Osteocyte (in vitro differentiated cells): ENCODE measurements at places on chromosomes 4 and X. TPM values are rescaled to one million over a fixed set of nuclear protein-coding genes. Genes with fewer than 3 reads are reported as not detected.
A peak's percentile ranks its signal among the peaks of the same experiment; 100 is the strongest.

Gene PROM1
- total RNA-seq = not detected in 2 replicates

Gene NLGN3
- total RNA-seq = 0.51 and 1.1 TPM in 2 replicates

Gene CACNA1F
- total RNA-seq = not detected in 2 replicates

Gene SERPINA7
- not detected in 2 replicates for total RNA-seq

Gene XAGE1A
- total RNA-seq = not detected in 2 replicates

Gene ADRA2C
- total RNA-seq = 0.26 and 0.32 TPM in 2 replicates

Gene SLITRK4
- total RNA-seq = 0.10 and 0.11 TPM in 2 replicates

Gene PNMA3
- not detected in 2 replicates for total RNA-seq

Gene FAM193A
- total RNA-seq = 35.3 and 36.5 TPM in 2 replicates

Gene FATE1
- not detected in 2 replicates for total RNA-seq

Gene GAGE1
- total RNA-seq = not detected in 2 replicates

Gene SPANXB1
- total RNA-seq = not detected in 2 replicates

Gene MAGEC2
- total RNA-seq = not detected in 2 replicates

GRCh38 chr4:15489551-15489950 lies 19.9 kb downstream of the CC2D2A start:
- DNase-seq = no peak

DNA sequence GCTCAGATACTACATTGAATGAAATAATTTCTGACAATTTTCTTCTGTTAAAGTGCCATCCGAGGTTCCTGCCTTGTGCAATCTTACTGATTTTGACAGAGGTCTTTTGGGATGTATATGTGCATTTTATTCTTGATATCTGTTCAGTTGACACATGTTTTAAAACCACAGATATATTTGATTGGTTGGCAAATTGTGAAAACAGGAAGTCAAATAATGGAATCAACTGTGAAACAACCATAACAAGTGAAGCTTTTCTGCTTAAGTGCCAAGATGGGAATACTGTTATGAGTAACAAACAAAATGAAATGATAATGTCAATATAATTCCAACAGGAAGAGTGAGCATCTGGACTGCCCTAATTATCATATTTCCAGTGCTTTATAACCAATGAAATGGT lies 84.9 kb upstream of the TET2 start:
- no peak for DNase-seq

DNA sequence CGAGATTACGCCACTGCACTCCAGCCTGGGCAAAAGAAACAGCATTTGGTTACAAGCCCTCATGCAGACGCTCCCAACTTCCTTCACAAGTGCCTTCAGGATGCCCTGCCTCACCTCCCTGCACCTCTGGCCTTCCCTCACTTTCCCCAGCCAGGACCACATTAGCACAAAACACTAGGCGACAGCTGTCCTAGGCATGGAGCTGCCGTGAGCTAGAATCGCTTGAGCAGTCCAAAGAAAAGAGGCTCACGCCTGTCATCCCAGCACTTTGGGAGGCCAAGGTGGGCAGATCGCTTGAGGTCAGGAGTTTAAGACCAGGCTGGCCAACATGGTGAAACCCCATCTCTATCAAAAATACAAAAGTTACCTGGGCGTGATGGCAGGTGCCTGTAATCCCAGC lies 15.8 kb downstream of the RNF212 start:
- DNase-seq = peak; percentile 72

DNA sequence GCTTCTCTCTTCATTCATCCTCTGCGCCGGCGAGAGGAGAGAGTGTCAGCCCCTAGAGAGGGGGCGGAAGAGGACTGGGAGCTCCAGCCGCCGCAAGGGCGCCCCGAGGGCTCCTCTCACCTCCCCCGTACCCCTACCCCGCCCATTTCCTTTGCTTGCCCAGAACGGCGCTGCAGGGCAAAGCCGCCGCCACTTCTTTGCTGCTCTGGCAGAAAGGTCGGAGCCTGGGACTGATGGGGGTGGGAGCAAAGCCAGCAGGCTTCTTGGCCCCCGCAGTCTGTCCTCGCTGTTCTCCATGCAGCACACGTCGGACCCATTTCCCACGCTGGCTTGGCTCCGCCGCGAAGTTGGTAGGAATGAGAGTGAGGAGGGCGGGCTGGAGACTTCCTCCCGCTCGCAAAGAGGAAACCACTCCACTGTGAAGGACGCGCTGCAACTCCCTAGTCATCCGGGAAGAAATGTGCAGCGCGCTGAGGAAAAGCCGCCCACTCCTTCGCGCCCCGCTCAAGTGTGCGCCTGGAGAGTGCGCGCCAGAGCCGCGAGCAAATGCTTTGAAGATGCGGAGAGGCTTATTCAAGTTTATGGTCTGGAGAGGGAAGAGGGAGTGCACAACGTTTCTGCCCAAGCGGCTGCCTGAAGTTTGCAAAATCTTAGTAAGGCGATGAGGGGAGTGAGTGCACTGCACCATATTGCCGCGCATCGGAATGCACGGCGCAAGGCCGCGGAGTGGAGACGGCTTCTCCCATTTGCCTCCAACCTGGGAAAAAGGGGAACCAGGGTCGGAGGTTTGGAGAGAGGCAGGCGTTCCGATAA lies 2.8 kb upstream of the PCDH7 start:
- DNase-seq = peak; percentile 85

- DNase-seq = no peak
Observed at GRCh38 chr4:52718123-52718522, 33.1 kb downstream of the ERVMER34-1 start.

GRCh38 chr4:106986486-106986885 lies 49.6 kb downstream of the DKK2 start:
- DNase-seq = no peak

GRCh38 chr4:165873298-165874071 lies 448 bp downstream of the TLL1 start:
- DNase-seq = peak; percentile 84

GRCh38 chr4:25896776-25897539 lies 17.1 kb upstream of the SMIM20 start:
- DNase-seq = no peak

- DNase-seq = no peak
Observed at GRCh38 chrX:11210415-11210801, 82.8 kb upstream of the AMELX start.

- DNase-seq = no peak
Observed at GRCh38 chr4:100742045-100742444, 224.2 kb upstream of the EMCN start.

- DNase-seq = peak; percentile 84
Observed at GRCh38 chrX:111098874-111099273, 2.9 kb downstream of the PAK3 start.

- no peak for DNase-seq
Observed at GRCh38 chrX:31604629-31605221, 532.9 kb upstream of the FTHL17 start.

GRCh38 chr4:94370533-94371254 lies 28.1 kb upstream of the HPGDS start:
- no peak for DNase-seq

- DNase-seq = no peak
Observed at GRCh38 chr4:187575706-187576105, 419.9 kb upstream of the ZFP42 start.

- no peak for DNase-seq
Observed at GRCh38 chr4:142818031-142818430, 28.1 kb downstream of the INPP4B start.

DNA sequence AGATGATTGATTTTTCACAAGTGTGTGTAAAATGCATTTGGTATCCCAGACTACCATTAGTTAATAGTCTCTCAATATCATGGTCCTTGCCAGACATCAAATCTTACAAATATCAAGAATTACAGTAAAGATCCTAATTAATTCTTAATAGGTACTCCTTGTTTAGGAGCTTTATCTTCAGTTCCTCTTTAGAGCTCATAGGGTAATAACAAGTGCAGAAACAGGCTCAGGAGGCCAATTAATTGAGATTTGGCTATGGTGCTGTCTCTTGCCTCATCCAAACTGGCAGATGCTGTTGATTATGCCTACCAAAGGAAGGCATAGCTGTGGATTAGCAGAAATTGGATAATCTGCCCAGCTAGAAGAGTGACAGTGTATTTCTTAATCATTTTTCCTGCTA lies 6.9 kb downstream of the MTMR1 start:
- DNase-seq = no peak

DNA sequence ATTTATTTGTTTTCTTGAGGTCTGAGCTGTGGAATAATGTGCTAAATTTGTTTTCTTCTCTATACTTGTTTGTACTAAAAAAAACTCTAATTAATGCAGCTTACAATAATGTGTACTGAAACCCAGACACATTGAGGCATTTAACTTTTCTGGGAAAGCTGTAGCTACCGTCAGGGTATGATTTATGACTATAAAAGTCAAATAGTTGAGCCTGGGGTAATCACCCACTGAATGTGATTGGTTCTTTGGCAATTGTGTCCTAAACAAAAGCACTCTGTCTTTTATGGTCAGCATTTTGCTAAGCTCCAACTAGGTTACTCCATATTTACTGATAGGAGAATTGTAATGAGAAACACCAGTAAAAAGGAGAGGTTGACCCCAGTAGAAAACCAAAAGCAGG lies 65.9 kb upstream of the CBLL2 start:
- DNase-seq = no peak

- no peak for DNase-seq
Observed at GRCh38 chr4:142500966-142501365, 345.1 kb downstream of the INPP4B start.

- DNase-seq = no peak
Observed at GRCh38 chr4:71272976-71273375, 65.8 kb upstream of the SLC4A4 start.

DNA sequence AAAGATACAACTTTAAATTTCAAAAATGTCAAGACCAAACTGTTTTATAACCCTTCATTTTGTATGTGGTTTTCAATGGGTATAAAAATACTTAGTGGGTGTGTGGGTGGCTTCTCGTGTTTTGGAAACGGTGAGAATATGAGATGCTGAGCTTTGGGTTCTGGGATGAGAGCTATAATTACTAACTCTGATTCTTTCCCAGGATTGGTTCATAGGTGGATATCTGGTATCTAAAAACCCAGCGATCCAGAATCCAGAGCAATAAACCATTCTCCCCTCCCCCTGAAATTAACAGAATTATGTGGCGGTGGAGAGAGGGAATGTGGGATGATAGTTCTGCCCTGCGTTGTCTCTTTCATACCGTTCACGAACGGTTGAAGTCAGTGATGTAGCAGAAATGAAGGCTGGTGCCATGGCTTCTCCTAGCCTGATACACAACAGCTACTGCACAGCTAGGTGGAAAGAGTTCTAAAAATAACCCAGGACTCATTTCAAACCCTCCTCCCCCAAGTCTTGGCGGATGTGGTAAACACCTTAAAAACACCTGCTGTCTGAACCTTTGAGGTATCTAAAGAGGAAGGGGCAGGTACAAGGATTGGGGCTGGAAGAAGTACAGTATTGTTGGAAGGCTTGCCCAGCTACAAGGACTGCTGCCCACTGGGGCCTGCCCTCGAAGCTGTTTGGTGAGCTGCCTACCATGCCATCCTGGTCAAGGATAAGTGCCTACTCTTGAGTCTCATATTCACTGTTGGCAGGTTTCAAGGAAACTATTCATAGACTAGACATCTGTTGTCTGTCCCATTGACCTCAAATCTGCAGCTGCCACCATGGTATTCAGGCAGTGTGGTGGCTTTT lies 44.5 kb downstream of the SEPTIN11 start:
- DNase-seq = no peak

DNA sequence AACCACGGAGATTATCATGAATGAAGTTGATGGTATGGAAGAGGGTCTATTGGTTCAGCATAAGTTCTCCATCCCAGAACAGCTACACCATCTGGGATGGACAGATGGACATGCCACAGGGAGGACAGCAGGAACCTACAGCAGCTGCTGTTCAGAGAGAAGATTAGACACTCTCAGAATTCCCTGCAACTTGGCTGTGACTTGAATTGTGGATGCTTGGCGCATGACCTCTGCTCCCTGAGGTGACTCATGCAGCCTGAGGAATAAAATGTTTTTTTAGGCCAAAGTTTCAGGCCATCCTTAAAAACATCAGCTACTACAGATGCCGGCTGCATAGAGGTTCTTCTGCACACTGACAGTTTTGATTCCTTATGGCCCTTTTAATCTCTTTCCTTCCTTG lies 97.3 kb downstream of the RS1 start:
- DNase-seq = no peak

DNA sequence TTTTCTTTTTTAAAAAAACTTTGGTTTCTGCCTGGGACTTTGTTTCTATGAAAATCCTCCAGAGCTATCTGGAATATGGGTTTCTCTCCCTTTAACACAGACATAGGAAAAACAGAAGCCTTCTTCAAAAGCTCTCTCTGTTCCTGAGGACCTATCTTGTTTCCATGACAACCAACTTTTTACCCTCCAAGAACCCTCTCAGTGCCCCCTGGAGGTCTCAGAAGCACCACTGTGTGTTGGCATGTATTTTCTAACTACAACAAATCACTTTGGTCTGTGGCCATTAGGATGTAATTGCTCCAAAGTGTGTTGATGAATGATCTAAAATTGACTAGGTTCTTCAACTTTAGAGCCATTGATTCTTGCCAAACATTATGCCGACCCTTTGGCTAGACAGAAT lies 1331.6 kb downstream of the ADGRL3 start:
- DNase-seq = no peak

DNA sequence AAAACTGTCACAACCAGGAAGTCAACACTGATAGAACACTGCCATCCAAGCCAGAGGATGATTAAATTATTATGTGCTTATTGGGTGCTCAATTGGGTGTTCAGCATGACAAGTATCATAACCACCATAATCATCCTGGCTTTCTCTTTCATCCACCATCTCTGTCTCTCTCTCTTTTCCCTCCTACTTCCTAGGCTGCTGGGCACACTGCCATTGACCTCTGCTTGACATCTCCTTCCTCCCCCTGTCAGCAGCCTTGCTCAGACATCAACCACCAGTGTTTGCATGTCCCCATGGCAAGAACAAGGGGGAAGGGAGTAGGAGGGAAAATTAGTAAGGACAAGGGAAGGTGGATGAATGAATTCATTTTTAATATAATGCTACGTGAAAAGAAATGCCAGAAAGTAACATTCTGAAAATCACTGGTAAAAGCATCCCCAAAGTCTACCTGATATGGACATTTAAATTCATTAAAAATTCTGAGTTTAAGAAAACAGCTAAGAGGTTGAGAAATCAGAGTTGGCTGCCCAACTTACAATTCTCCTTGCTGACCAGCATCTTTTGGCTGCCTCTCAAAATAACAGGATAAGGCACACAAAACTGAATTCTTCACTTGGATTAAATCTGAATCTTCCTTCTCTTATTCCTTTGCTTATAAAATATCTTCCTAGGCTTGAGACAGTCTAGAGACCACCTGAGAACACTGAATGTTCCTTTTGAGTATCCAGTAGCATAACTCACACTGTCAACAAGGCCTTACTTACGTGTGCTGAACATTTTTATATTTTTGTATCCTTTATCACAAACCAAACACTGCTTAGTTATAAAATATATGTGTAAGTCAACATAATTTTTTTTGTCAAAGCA lies 48.5 kb downstream of the SNCA start:
- no peak for DNase-seq

- no peak for DNase-seq
Observed at GRCh38 chr4:76968937-76969336, 19.4 kb downstream of the SEPTIN11 start.

GRCh38 chr4:112923516-112923915 lies 125.9 kb upstream of the ANK2 start:
- no peak for DNase-seq

GRCh38 chr4:38526412-38526811 lies 137.6 kb upstream of the KLF3 start:
- no peak for DNase-seq

GRCh38 chr4:188989371-188989770 lies 850.1 kb downstream of the TRIML1 start:
- no peak for DNase-seq
